ENCODE measurements at places on chromosomes 11 and 22.

GRCh38 chr11:14635546-14635945 lies 8.1 kb upstream of the PDE3B start:
- DNase-seq: peak; percentile 36

GRCh38 chr11:47143322-47143721 lies 33.4 kb downstream of the ARFGAP2 start:
- DNase-seq: no peak

- no peak for DNase-seq
Observed at GRCh38 chr11:102829316-102830000, 14.0 kb downstream of the MMP3 start.

DNA sequence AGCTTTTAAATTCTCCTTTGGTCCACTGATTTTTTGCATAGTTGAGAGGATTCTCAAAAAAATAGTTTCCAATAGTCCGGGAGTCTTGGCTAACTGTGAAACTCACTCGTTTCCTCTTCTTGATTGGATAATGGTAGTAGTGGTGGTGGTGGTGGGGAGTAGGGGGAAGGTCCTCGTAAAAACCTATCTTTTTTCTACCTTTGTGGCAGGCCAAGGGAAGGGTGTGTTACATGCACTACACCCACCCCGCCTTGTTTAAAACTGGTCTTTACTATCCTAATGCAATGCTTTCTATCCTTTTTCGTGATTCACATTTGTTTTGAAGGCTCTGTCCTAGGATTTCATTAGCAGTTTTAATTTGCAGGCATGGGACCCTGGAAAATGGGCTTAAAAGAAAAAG lies 4.8 kb downstream of the TEAD1 start:
- no peak for DNase-seq

- DNase-seq: no peak
Observed at GRCh38 chr11:70027451-70027850, 50.7 kb upstream of the ANO1 start.

DNA sequence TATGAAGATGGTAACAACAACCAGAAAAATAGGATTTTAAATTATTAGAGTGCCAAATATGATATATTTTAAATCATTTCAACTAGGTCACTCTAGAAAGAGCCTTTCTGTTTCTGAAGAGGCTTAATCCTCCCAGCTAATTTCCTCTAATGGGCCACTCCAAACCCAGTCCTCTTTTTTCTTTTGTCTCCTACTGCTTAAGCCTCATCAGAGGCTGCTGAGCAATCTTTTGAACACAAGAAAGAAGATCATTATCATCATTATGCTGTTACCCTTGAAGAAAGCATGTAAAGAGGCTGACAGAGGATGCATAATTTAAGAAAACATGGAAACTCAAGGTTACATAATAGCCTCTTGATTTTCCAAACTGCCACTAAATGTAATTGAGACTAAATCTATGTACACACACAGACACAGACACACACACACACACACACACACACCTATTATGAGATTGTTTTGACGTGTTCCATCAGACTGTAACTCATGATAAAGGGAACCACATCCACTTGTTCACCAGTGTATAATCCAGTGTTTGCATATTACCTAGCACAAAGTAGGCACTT lies 519.6 kb downstream of the METTL15 start:
- DNase-seq: no peak

GRCh38 chr11:86708669-86709068 lies 36.3 kb upstream of the ME3 start:
- DNase-seq: no peak

DNA sequence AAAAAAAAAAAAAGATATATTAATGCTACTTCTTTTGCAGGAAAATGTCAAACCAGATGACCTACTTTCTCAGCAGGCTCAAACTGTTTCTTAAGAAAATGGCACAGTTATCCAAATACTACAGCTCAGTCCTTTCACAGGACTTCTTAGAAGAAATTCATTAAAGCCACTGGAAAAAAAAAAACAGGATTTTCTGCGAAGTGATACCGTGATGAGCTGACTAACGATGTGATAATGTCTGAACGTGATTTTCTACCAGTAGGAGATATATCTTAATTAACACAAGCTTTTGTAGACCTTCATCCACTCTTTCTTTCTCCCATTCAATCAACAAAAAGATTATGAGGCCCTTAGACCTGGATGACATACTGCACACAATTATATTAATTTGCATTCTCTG lies 132.4 kb downstream of the NOX4 start:
- no peak for DNase-seq

- no peak for DNase-seq
Observed at GRCh38 chr11:63564056-63564774, 1.0 kb upstream of the PLAAT2 start.

GRCh38 chr22:37198258-37199102 lies 10.4 kb upstream of the C1QTNF6 start:
- DNase-seq: peak; percentile 68

GRCh38 chr11:44870181-44870580 lies 80.5 kb downstream of the TP53I11 start:
- no peak for DNase-seq

DNA sequence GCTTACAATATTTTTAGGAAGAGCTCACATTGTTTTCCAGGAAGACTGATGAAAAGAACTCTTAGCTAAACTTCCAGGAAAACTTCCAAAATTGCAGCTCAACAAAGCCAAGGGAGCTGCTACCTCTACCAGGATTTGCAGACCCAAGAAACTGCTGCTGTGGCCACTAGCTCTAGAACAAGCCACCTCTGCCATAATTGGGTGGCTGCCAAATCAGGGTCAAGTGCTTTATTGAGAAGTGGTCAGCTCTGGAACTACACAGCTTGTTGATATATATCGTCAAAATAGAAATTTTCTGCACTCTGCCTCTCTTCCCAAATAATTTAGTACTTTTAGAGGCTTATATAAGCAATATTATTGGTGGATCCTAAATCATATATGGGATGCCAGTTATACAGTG lies 371.8 kb upstream of the CHORDC1 start:
- DNase-seq: no peak

GRCh38 chr11:73412308-73412707 lies 36.1 kb downstream of the RELT start:
- no peak for DNase-seq

DNA sequence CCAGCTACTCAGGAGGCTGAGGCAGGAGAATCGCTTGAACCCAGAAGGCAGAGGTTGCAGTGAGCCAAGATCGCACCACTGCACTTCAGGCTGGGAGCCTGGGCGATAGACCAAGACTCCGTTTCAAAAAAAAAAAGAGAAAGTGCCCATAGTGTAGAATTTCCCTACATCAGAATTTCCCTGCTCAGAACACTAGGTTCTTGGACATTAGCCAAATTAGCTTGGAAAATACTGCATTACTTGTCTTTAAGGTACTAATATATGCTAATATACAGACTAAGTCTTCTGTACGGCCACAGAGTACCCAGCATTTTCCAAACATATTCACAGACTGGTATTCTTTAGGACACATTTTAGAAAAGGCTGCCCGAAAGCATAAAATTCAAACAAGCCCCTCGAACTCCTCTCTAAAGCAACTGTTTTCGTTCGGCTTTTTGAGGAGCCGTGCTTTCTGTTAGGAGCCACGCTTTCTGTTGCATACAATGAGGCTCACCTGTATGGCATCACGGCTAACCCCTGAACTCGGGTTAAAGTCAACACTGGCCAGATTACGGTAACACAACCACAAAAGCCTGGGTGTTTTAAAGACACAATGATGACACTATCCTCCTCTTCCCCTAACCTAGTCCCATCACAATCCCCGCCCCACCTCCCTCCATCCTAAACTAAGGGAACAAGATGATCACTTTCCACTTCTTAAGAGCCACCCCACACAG lies 18.4 kb downstream of the TNKS1BP1 start:
- DNase-seq: no peak

GRCh38 chr11:99968336-99968735 lies 718.8 kb upstream of the ARHGAP42 start:
- DNase-seq: no peak

DNA sequence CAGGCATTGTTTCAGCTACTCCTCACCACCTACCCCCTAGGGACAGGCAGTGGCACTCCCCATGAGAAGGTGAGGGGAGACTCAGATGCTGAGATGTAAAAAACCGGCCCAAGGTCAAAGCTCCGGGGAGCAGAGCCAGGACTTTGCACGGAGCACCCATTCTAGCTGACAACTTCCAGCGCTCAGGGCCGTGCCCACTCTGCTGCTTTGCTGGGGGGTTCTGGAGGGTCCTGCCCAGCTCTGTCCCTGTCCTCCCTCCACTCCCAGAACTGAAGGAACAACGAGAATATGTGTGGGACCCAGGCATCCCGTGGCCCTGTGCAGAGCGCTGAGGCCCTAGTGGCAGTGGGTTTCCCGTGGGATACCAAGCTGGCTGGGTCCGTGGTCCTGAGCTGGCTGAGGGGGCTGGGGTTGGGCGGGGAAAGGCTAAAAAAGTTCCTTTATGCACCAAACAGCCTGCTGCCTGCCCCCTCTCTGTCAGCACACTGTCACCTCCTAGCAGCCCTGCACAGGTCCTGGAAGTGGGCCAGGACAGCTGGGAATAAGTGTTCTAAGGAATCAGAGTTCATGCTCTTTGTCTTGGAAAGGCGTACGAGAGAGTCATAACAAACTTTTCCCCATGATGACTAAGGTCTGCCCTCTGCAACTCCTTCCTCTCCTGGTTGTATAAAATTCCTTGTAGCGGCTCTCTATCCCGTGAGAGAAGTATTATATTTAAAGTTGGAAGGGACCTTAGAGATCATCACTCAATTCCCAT lies 1.9 kb downstream of the MS4A10 start:
- DNase-seq: no peak

GRCh38 chr11:13339195-13340153 lies 61.9 kb downstream of the BMAL1 start:
- DNase-seq: no peak

DNA sequence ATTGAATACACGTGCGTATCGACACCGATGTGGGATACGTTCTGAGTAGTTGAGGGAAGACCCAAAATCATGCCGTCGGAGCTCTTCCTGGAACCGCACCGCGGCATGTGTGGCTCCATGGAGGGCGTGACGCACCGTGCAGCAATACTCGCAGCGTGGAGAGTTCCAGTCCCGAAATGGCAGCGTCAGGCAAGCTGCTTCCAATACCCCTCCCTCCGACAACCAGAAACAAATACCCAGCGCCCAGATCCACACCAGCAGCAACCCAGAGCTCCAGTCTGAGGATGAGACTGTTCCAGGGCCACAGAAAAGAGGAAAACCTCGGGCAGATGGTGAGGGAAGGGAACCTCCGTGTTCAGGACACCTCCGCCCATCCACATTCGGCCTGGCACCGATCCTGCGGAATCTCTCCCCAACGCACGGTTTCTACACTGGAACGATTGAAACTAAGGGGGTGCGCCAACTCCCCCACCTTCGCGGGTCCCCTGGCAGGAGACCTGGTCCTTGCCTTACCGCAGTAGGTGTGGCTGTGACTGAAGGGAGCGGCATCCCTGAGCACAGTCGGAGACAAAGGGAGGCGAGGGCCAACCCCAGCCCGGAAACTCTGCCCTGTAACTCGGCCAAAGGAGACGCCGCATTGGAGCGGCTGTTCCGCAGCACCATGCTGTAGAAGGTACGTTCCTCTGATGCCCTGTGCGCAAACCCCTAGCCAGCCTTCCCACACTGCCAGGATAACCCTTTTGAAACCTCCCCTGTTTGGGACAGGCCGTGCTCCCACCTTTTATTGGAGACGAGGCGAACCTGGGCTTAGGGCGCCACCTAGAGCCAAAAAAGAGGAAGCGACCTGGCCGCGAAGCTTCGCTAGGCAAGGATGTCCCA lies 28.2 kb downstream of the DBX1 start:
- peak; percentile 37 for DNase-seq

GRCh38 chr22:33300165-33300564 lies 242.0 kb upstream of the SYN3 start:
- DNase-seq: no peak

GRCh38 chr11:132589791-132590190 lies 942.5 kb downstream of the OPCML start:
- no peak for DNase-seq

GRCh38 chr11:101862391-101863233 lies 52.2 kb upstream of the CEP126 start:
- no peak for DNase-seq

DNA sequence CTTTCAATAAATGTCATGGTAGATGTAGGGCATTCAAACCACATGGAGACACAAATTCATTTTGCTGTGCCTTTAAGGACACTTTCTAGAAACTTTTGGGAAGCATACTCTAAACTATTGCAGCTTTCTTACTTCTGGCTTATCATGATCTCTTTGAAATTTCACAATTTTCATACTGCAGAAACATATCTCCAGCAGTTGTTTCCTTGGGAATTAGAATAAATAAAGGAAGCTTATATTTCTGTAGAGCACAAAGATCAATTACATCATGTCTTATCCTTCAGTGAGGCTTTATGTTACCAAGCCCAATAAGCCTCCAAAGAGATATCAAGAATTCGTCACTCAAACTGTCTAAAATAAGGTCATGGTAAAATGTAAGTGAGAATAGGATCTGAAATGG lies 74.5 kb upstream of the RAB38 start:
- DNase-seq: no peak

DNA sequence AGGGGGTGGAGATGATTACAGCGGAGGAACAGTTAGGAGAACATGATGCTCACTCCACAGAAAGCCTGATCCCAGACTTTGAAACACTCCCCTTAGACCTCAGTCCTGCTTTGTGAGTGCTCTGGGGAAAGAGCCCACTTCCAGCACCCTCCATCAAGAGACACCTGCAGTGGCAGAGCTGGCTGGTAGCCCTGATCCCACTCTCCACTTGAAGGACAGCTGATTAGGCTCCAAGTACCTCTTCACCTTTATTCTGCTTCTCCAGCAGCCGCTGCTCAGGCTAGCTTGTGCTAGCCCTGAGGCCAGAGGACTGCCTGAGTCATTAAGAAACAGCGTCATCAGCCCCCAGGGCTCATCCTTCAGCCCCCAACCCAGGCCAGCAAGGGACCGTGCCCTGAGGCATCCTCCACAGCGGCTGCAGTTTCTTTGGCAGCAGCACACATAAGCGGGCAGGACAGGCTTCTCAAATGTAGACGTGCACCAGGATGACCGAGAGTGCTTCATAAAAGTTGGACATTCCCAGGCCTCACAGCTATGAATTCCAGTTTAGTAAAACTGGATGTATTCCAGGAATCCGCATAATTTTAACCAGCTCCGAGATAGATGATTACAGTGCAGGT lies 146.0 kb upstream of the TBCEL start:
- no peak for DNase-seq

DNA sequence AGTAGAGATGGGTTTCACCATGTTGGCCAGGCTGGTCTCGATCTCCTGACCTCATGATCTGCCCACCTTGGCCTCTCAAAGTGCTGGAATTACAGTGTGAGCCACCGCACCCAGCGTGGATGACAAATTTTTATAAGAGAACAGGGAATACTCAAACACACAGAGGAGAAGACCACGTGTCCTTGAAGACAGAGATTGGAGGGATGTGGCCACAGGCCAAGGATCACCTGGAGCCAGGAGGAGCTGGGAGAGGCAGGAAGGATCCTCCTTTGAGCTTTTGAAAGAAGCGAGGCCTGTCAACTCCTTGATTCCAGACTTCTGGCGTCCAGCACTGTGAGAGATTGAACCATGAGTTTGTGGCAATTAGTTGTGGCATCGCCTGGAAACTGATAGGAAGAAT lies 1049.5 kb downstream of the TBC1D22A start:
- no peak for DNase-seq

Data from CD14-positive monocyte (primary cell).